Amniotic epithelial cell (primary cell): ENCODE measurements at places on chromosomes 7 and 10.
A peak's percentile ranks its signal among the peaks of the same experiment; 100 is the strongest.

DNA sequence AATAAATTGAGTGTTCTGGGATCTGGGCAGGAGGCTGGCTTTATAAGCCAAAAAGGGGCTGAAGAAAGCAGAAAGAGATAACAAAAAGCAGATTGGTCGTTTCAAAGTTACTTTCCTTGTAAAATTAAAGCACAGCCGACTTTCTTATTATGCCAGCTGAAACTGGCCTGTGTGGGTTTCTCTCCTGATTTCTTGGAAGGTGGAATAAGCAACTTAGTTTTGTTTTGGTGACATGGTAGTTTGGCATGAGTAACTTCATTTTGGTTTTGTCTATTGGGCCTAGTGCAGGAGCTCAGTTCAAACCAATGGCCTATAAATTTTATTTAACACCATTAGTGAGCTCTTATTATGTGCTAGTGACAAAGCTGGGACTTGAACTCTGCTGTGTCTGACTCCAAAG, 13.2 kb upstream of the DNAJC12 start:
- no peak for DNase-seq

DNA sequence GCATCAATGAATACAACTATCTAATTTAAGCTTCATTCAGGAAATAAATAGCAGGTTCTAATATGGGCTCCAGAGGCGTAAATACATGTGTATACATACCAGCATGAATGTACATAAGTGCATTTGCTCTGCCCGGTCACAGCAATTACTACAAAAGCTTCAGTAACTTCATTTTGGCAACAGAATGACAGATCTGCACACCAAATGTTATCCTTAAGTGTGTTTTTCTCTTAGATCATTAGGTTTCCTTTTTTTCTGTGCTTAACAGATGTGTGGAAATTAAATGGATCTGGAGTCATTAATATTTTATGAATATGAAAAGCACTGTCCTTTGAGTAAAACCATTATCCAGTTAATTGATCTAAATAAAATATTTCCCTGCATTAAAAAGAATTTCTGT, 159.0 kb upstream of the MEOX2 start:
- DNase-seq, result no peak

DNA sequence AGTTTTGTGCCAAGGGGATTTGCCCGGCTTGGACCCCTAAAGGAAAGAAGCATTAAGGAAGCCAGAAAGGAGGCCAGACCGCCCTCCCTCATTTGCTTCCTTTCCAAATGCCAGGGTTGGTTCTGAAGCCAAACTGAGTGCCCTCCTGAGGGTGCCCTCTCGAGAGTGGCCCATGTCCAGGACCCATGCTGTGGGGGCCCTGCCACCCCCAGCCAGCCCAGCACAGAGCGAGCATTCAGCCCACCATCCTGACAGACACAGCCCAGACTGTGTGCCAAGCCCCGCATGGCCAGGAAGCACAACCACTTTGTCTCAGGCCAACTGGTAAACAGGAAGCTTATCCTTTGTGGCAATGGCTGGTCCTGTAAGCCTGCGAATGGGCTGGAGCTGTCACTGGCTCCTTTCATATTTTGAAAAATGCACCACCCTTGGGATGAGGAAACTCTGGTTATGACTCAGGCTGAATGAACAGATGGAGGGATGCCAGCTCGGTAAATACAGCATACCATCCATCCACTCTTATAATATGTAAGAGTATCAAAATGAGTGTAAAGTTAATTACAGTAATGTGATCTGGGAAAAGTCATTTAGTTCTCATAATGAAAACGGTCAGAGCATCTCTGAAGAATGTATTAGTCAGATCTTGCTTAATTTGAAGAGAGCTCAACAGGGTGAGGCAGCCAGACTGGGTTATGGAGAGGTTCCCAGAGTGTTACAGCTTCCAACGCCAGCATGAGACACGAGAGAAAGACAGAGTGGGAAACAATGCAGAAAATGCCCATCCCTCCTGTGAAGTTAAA, 65.0 kb downstream of the STK17A start:
- peak; percentile 99 for DNase-seq

- DNase-seq, result no peak
Observed at GRCh38 chr7:94044806-94045205, 40.7 kb upstream of the BET1 start.

DNA sequence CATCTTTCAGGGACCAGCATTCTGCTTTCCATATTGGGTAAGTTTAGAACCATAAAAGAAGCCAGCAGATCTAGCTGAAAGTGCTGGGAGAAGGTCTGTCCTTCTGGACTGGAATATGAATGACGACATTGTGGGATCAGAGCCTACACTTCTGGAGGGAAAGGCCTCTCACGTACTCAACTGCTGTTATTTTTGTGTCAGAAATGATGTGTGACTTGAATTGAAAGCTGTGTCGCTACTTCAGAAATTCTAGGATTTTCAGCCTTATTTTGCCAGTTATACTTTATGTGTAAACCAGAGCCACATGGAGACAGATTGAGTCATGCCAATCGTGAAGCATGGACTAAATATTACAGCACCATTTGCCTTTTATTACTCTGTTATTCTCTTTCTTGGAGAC, 231.0 kb downstream of the KIAA1217 start:
- no peak for DNase-seq

GRCh38 chr7:37065779-37066271, 341.5 kb upstream of the AOAH start:
- DNase-seq, result peak; percentile 57

GRCh38 chr10:121921238-121921931, 6.4 kb downstream of the ATE1 start:
- peak; percentile 79 for DNase-seq

- DNase-seq, result no peak
Observed at GRCh38 chr10:2744547-2745200, 322.7 kb upstream of the PFKP start.
